Activated CD4-positive, alpha-beta T cell treated with anti-CD3 and anti-CD28 coated beads, Interleukin-2, amount 50 U/mL, for 4 hours (primary cell): ENCODE measurements at places on chromosomes 7 and 10.

DNA sequence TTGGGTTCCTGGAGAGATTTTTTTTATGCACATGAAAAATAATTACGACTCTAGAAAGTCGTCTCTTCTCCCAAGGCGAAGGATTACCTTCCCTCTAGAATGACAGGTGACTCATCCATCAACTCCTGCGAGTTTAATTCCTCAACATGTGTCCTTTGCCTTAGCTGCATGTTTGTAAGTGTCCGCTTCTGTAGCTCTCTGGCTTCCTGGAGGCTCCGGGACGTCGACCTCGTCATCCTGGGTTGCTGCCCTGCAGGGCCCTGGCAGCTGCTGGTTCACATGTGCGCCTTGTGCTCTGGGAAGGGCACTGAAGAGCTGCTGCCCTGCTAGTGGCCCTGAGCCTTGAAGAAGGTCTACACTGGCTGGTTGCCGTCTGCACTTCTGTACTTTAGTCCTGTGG lies 210.2 kb downstream of the MLLT10 start:
- DNase-seq: no peak

DNA sequence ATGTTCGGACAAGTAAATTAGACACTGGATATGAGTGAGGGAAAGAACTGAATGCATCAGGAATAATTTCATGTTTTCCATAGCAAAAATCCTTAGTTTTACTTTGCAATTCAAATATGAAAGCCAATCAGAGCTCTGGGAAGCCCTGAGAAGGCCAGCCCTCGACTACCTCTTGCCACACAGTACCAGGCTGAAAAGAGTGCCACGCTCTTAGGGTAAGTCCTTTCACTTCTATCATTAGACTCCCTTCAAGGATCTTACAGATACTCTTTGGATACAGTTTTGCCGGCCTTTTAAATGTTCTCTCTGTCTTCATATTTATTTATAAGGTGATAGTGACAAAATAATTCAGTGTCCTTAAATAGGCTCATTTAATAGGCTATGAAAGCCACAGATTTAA lies 1.9 kb downstream of the COBL start:
- DNase-seq: no peak

DNA sequence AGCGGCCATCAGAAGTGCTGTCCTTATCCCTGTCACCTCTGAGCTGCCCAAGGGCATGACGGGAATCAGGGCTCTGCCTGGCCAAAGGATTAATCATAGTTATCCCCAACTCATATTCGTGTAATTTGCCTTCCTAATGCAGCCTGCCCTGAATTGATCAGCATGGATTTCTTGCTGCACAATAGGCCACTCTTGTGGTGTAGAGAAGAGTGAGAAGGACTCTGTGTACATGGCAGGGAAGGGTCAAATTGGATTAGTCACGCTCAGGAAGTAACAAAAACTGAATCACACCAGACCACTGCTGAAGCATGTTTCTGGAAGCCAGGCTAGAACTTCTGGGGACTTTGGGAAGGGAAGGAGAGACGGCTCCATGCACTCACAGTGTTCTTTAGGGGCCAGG lies 227.0 kb downstream of the BUB3 start:
- no peak for DNase-seq

DNA sequence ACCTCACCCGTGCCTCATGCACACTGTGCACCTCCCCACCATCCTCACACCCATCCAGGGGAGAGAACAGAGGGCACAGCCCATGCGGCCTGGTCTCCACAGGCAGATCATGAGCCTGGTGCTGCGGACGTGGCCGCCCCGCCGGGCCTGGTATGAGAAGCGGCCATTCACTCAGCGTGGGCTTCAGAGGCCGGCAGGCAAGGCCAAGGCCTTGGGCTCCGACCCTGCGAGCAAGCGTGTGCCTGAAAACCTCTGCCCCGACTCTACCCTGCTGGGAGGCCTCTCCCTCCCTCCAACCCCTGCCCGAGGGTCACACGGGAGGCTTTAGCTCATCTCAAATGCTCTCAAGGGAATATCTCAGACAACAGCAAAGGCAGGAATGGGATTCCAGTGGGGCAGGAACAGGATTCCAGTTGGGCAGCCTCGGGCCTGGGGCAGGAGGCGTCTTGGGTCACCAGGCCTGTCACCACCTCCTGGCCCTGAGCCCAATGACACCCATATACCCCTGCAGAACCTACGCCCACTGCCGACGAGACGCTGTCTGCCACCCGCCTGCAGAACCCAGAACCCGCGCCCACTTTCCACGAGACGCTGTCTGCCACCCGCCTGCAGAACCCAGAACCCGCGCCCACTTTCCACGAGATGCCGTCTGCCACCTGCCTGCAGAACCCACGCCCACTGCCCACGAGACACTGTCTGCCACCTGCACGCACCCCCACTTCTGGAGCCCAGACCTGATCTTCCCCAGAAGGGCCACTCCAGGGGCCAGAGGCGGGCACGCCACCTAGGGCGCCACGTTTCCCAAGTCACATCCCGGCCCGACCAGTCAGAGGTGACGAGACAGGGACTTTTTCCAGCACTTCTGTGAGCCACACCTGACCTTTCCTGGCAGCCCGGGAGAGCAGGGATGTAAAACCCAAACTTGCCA lies 38.9 kb downstream of the ADAP1 start:
- DNase-seq: no peak

- no peak for DNase-seq
Observed at GRCh38 chr10:96687317-96688012, 32.8 kb downstream of the PIK3AP1 start.

- DNase-seq: no peak
Observed at GRCh38 chr7:143126146-143126545, 5.7 kb upstream of the PIP start.

GRCh38 chr7:25636871-25637283 lies 408.6 kb upstream of the NPVF start:
- DNase-seq: no peak

- DNase-seq: no peak
Observed at GRCh38 chr7:104951546-104951945, 62.5 kb upstream of the KMT2E start.

GRCh38 chr10:50566150-50566549 lies 57.6 kb downstream of the SGMS1 start:
- DNase-seq: no peak

- DNase-seq: no peak
Observed at GRCh38 chr10:132648851-132649528, 111.4 kb downstream of the INPP5A start.

DNA sequence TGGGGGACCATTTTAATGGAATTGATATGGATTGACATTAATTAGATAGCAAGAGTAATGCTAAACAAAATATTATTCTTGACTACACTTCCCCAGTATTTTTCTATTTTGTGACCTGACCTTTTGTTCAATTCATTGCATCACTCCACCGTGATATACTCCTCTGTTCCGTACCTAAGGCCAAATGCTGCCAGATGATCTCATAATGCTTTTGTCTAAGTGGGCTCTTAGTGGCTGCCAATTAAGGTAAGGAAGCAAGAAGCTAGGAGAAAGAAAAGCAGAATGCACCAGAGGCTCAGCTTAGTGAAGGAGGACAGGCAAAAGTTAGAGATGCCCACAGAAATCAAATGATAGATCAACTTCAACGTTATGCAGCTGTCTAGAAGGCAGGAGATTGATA lies 36.4 kb downstream of the FEZF1 start:
- DNase-seq: no peak
